Activated naive CD4-positive, alpha-beta T cell treated with anti-CD3 and anti-CD28 coated beads, Interleukin-2, amount 10 ng/mL, durations not matched to agents 7 days and 5 days (primary cell): ENCODE measurements at places on chromosomes 5 and 9.

- H3K27ac ChIP-seq = no peak overlapping the region
- H3K4me1 ChIP-seq = no peaks in the 10 kb centered on the region
- H3K4me3 ChIP-seq = no peak overlapping the region
Observed at GRCh38 chr5:111453747-111454146, 58.6 kb downstream of the STARD4 start.

DNA sequence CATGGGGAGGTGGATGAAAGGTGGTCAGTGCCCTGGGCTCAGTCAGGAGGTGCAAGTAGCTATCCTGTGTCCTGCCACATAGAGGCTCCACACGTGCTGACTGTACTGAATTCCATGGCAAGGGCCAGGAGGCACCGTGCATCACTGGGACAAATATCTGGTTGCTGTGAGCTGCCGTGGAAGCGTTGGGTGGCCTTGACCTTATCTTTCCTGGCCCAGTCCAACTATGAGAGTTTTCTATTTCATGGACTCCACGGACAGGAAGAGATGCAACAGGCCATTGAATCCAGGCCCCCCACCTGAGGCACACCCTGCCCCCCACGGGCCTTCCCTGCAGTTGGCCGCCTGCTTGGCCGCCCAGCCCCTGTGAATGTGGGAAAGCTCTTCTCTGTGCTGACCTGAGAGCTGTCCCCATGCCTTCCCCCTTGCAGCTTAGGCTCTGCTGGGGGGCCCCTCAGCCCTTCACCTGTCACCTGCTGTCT, 1.7 kb downstream of the GRHPR start:
- H3K36me3 ChIP-seq = peaks cover 11% of the 10 kb centered on the region
- H3K27ac ChIP-seq = no peak overlapping the region
- peaks cover 24% of the 10 kb centered on the region for H3K4me1 ChIP-seq
- H3K27me3 ChIP-seq = no peaks in the 10 kb centered on the region
- no peak overlapping the region for H3K4me3 ChIP-seq

- peaks cover 64% of the 10 kb centered on the region for H3K36me3 ChIP-seq
- no peak for DNase-seq
- H3K27ac ChIP-seq = no peak overlapping the region
- H3K4me3 ChIP-seq = no peak overlapping the region
Observed at GRCh38 chr5:151798674-151799073, 26.9 kb downstream of the G3BP1 start.

DNA sequence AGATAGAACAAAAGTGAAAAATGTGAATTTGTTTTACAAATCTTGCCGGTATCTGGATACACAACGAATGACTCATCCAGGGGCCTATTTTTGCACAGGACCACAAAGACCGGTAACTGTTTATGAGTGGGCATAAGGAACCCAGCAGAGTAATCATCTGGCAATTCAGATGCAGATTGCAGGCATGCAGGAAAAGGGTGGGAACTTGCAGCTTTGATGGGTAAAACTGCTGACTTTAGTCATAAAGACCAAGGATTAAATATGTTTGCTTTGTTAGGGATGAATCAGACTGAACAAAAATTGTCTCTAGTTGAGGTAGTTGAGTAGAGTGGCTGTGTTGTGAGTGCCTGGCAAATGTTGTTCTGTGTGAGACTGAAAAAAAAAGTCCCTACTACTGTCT, 309.6 kb upstream of the CCNH start:
- no peaks in the 10 kb centered on the region for H3K4me1 ChIP-seq
- no peak overlapping the region for H3K4me3 ChIP-seq
- no peak for DNase-seq
- no peaks in the 10 kb centered on the region for H3K27me3 ChIP-seq
- H3K36me3 ChIP-seq = no peaks in the 10 kb centered on the region

GRCh38 chr9:89687188-89687587, 82.4 kb downstream of the GADD45G start:
- no peaks in the 10 kb centered on the region for H3K36me3 ChIP-seq
- no peak overlapping the region for H3K27ac ChIP-seq
- H3K4me3 ChIP-seq = no peak overlapping the region
- peaks cover 24% of the 10 kb centered on the region for H3K4me1 ChIP-seq

DNA sequence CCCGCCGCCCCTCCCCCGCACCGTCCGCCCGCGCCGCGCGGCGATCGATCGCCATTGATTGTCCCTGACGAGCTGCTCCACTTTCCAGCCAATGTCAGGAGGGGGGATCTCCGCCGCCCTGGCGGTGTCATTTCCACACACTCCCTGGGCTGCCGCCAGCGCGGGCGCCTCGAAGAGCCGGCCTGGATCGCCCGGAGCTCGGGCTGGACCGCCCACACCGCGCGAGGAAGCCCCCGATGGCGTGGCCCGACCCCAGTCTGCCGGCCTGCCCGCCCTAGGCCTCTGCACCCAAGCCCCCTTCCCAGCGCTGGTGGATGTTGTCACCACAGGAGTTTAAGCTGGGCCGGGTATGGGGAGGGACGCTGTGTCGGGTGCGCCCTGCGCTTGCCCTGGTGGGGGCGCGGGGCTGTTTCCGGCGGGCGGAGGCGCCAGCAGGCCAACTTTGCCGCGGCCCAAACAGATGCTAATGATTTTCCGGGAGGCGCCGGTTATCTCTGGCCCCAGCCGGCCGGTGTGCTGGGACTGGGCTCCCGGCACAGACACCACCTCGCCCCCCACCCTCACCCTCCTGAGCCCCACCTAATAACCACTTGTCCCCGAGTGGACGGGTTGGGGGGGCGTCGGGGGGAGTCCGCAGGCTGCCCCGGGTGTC, 10.6 kb upstream of the CXXC5 start:
- peaks cover 8% of the 10 kb centered on the region for H3K36me3 ChIP-seq
- no peaks in the 10 kb centered on the region for H3K27me3 ChIP-seq
- no peak overlapping the region for H3K4me3 ChIP-seq
- H3K27ac ChIP-seq = peak overlapping the region; percentile 59

DNA sequence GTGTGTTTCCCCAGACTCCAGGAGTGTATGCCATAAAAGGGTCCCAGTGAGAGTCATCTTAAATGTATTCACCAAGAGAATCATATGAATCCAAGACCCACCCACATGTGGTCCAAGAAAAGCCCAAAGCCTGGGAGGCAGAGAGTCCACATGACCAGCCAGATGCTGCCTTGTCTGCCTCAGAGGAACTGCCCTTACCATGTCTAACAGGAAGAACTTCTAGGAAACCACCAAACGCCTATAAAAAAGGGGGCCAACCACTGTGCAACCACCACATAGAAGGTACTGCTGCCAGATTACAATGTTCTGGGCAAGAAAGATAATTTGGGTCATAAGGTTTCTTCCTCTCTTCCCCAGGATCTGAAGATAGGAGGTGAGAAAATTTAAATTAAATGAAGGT, 129.8 kb upstream of the SLC24A2 start:
- no peaks in the 10 kb centered on the region for H3K36me3 ChIP-seq
- H3K27ac ChIP-seq = no peak overlapping the region
- H3K27me3 ChIP-seq = peaks cover 24% of the 10 kb centered on the region
- no peak for DNase-seq
- no peak overlapping the region for H3K4me3 ChIP-seq
- peaks cover 10% of the 10 kb centered on the region for H3K4me1 ChIP-seq

DNA sequence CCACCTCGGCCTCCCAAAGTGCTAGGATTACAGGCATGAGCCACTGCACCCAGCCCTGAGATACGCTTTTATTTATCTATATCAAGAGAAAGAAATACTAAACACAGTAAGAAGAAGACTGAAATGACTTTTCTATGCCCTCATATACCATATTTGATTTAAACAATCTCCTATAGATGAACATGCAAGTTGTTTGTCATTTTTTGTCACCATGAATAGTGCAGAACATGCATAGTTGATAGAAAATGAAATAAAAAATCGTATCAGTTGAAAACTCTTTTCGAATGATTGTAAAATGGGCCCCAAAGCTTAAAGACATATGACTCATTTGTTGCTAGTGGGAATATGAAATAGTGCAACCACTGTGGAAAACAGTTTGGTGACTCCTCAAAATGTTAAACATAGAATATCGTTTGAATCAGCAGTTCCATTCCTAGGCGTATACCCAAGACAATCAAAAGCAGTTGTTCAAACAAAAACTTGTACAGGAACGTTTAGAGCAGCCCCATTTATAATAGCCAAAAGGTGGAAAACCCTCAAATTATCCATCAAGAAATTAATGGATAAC, 61.4 kb upstream of the ANKH start:
- no peaks in the 10 kb centered on the region for H3K4me1 ChIP-seq
- DNase-seq = no peak
- no peak overlapping the region for H3K4me3 ChIP-seq
- H3K36me3 ChIP-seq = no peaks in the 10 kb centered on the region
- H3K27ac ChIP-seq = no peak overlapping the region
- peaks cover 9% of the 10 kb centered on the region for H3K27me3 ChIP-seq
